ENCODE measurements at places on chromosomes 4 and X.

- H3K4me3 ChIP-seq: no peak overlapping the region
- H3K27ac ChIP-seq: peak overlapping the region; percentile 88
- H3K36me3 ChIP-seq: peaks cover 2% of the 10 kb centered on the region
- peaks cover 67% of the 10 kb centered on the region for H3K4me1 ChIP-seq
- DNase-seq: no peak
These were observed 167.8 kb upstream of the EDNRA start for GRCh38 chr4:147313108-147313507.

DNA sequence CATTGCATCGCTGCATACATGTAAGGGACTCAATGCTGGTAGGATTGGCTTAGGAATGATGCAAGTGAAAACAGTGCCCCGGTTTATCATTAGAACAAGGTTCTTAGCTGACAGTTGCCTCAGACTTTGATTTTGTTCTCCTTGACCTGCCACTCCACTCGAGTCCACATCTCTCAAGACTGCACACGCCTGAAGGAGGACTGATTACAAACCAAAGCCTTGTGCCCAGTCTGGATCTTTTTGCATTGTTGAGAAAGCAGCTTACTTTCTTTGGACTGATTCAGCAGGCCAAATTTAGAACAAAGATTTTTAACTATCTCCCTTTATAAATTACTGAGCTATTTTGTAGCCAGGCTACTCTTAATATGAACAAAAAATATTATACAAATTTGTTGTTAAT is 125.6 kb downstream of the PTTG2 start:
- H3K36me3 ChIP-seq: peaks cover 7% of the 10 kb centered on the region
- no peak overlapping the region for H3K4me3 ChIP-seq
- no peaks in the 10 kb centered on the region for H3K27me3 ChIP-seq

GRCh38 chr4:137543198-137543597 is 10.9 kb upstream of the PCDH18 start:
- DNase-seq: no peak
- no peak overlapping the region for H3K4me3 ChIP-seq
- H3K27ac ChIP-seq: no peak overlapping the region
- H3K4me1 ChIP-seq: peaks cover 28% of the 10 kb centered on the region
- no peaks in the 10 kb centered on the region for H3K36me3 ChIP-seq

DNA sequence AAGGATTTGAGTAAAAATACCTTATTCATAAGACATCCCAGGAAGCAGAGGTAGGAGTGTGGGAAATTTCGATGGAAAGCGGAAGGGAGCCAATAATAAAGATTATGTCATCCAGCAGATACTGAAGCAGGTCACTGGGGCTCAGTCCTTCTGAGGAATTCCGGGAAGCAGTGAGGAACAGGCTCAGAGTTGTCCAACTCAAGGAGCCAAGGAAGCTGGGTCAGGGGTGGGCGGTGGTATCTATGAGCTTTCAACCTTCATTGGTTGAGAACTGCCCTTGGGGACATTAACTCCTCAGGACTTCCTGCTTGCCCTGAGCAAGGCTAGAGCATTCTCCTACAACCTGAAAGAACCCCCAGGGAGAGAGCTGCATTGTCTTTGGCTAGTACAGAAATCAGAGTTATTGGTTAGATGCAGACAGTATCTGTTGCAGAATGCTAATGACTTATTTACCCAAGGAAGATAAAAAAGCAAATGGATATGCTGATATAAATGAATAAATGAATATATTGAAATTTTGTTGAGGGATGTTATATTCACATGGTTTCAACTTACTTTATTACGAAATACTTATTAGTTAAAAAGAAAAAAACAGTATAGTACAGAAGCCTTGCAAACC is 68.2 kb downstream of the DMP1 start:
- peaks cover 11% of the 10 kb centered on the region for H3K4me1 ChIP-seq
- no peak overlapping the region for H3K4me3 ChIP-seq
- no peaks in the 10 kb centered on the region for H3K36me3 ChIP-seq
- peaks cover 19% of the 10 kb centered on the region for H3K27me3 ChIP-seq
- no peak overlapping the region for H3K27ac ChIP-seq

DNA sequence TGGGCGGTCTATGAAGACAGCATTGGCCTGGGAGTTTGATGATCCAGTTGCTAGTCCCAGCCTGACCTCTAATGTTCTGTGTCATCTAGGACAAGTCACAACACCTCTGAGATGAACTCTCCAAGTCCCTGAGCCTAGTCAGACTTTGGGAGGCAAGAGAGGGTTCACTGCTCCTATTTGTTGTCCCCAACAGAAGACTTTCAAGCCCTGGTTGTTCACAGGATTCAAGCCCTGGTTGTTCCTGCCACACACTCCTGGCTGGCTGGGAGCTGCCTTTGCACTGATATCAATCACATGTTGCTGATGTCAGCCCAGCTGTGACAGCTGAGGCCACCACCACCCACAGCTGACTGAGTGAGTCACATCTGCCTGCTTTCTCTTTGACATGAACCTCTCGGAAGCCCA is 253.2 kb upstream of the RASGEF1B start:
- no peak for DNase-seq
- no peak overlapping the region for H3K4me3 ChIP-seq
- no peaks in the 10 kb centered on the region for H3K36me3 ChIP-seq

DNA sequence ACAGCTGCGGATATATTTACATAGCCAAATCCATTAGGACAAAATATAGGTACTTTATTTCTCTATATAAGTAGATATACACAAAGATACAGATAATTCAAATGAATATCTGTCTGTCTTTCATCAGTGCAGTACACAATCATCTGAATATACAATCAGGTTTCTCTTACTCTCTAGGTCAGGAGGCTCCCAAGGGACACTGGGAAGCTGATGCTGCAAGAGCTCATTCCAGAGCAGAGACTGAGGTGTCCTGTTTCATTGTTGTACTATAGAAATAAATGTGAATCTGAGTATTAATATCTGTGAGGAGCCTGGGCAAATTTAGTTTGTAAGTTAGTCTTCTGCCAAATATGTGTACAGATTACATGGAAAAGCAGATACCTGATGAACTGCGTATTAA is 4.2 kb downstream of the TLL1 start:
- H3K27me3 ChIP-seq: no peaks in the 10 kb centered on the region
- peaks cover 63% of the 10 kb centered on the region for H3K4me1 ChIP-seq
- DNase-seq: no peak
- H3K4me3 ChIP-seq: peak overlapping the region; percentile 2

DNA sequence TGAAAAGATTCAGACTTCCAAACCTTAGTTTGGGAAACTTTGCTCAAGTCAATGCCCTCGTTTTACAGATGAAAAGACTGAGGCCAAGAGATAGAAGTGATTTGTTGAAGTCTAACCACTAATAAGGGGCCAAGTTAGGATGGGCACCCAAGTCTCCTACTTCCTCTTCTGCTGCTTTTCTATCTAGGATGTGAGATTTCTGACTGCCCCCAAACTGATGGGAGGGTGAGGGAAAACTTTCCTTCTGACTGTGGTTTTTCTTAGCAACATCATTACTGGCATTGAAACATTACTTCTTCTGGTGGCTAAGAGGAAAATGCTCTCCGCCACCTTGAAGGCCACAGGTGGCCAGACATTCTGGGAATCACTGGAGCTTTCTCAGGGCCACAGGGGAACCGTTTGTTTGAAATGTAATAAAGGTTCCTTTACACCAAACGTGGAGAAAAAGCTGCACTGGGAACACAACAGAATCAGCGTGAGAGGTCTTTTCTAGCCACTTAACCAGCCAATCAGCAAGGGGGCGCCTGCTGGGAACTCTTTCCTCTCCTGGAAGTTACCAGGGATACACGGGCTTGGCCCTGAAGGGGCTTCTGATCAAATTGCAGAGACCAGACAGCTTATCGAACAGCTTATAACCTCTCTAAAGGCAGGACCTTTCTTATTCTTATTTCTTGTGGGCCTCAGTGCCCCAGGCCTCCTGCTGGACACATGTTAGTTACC is 115.9 kb upstream of the TEX13D start:
- H3K4me1 ChIP-seq: peaks cover 14% of the 10 kb centered on the region
- no peak overlapping the region for H3K4me3 ChIP-seq
- no peaks in the 10 kb centered on the region for H3K36me3 ChIP-seq
- DNase-seq: no peak
- no peak overlapping the region for H3K27ac ChIP-seq

- no peak for DNase-seq
- H3K36me3 ChIP-seq: no peaks in the 10 kb centered on the region
- H3K4me3 ChIP-seq: no peak overlapping the region
- H3K4me1 ChIP-seq: peaks cover 6% of the 10 kb centered on the region
These were observed 392.9 kb downstream of the UNC5C start for GRCh38 chr4:95155759-95156451.

DNA sequence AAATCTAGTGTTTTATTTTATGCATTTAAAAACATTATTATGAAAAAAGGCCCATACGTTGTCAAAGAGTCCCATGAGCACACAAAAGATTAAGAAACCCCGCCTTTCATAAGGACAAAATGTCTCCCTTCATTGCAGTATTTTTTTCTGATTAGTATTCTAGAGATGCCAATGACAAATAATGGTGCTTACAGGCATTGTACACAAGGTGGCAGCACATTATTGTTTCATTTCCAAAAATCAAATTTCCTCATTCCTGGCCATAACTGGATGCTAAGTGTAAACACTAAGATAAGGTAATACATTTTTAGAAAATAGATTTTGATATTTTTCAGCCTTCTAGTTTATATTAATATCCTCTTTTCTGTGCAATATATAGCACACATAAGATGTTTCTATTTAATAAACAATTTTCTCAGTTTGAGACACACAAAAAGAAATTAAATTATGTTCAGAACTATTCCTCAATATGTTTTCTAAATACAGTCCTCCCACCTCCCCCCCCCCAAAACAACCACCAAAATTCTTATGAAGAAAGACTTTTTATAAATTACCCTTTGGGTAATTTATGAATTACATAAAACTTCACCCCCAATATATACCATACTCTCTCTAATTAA is 47.7 kb downstream of the TIGD2 start:
- no peak for DNase-seq
- H3K4me1 ChIP-seq: peaks cover 2% of the 10 kb centered on the region
- H3K36me3 ChIP-seq: no peaks in the 10 kb centered on the region
- H3K4me3 ChIP-seq: no peak overlapping the region
- H3K27me3 ChIP-seq: peaks cover 23% of the 10 kb centered on the region

GRCh38 chr4:114599231-114599902 is 760 bp downstream of the UGT8 start:
- no peak overlapping the region for H3K27ac ChIP-seq
- H3K4me3 ChIP-seq: peak overlapping the region; percentile 67
- no peak for DNase-seq
- H3K36me3 ChIP-seq: no peaks in the 10 kb centered on the region
- H3K27me3 ChIP-seq: peaks cover 55% of the 10 kb centered on the region

- H3K4me1 ChIP-seq: no peaks in the 10 kb centered on the region
- no peak for DNase-seq
- H3K27me3 ChIP-seq: no peaks in the 10 kb centered on the region
- no peak overlapping the region for H3K27ac ChIP-seq
- H3K36me3 ChIP-seq: no peaks in the 10 kb centered on the region
- no peak overlapping the region for H3K4me3 ChIP-seq
These were observed 287.7 kb downstream of the STIM2 start for GRCh38 chr4:27148211-27148895.

- H3K27me3 ChIP-seq: no peaks in the 10 kb centered on the region
- DNase-seq: no peak
- H3K36me3 ChIP-seq: peaks cover 9% of the 10 kb centered on the region
- no peak overlapping the region for H3K27ac ChIP-seq
These were observed 71.1 kb downstream of the ZNF732 start for GRCh38 chr4:234178-234577.

DNA sequence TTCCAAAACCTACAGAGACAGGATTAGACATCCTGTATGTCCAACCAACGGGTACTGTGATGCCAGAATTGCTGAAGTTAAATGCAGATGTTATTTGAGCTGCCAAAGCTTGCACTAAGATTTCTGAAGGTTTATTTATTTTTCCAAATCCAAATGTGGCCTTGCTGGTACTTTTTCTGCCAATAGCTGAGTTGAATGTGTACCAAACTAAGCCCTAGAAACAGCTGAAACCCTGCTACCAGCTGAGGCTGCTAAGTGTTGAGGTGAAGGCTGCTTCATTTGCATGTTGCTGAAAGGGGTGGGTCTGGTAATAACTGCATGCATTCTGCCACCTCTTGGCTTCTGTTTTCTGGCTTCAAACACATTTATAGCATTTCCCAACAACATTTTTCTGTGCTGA is 366.5 kb downstream of the FAT4 start:
- no peak overlapping the region for H3K4me3 ChIP-seq
- no peaks in the 10 kb centered on the region for H3K27me3 ChIP-seq
- peak overlapping the region; percentile 41 for H3K27ac ChIP-seq
- peaks cover 33% of the 10 kb centered on the region for H3K4me1 ChIP-seq
- no peak for DNase-seq

GRCh38 chr4:83731609-83732008 is 195.7 kb downstream of the GPAT3 start:
- no peaks in the 10 kb centered on the region for H3K36me3 ChIP-seq
- peaks cover 15% of the 10 kb centered on the region for H3K27me3 ChIP-seq
- H3K4me1 ChIP-seq: no peaks in the 10 kb centered on the region
- H3K27ac ChIP-seq: no peak overlapping the region

DNA sequence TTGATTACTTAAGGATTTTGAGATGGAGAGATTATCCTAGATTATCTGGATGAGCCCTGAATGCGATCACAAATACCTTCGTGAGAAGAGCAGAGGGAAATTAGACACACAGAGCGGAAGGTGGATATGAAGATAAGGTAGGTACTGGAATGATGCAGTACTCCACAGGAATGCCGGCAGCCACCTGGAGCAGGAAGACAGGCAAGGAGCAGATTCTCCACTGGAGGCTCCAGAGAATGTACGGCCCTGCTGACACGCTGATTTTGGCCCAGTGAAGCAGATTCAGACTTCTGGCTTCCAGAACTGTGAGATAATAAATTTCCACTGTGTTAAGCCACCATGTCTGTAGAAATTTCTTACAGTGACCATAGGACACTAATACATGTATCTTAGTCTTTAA is 79.4 kb upstream of the PITX2 start:
- H3K4me3 ChIP-seq: no peak overlapping the region
- H3K27me3 ChIP-seq: no peaks in the 10 kb centered on the region
- no peaks in the 10 kb centered on the region for H3K36me3 ChIP-seq
- DNase-seq: no peak
- no peaks in the 10 kb centered on the region for H3K4me1 ChIP-seq

GRCh38 chr4:87930629-87931028 is 44.9 kb upstream of the SPP1 start:
- no peak overlapping the region for H3K27ac ChIP-seq
- no peak for DNase-seq
- no peaks in the 10 kb centered on the region for H3K4me1 ChIP-seq
- peaks cover 10% of the 10 kb centered on the region for H3K27me3 ChIP-seq

DNA sequence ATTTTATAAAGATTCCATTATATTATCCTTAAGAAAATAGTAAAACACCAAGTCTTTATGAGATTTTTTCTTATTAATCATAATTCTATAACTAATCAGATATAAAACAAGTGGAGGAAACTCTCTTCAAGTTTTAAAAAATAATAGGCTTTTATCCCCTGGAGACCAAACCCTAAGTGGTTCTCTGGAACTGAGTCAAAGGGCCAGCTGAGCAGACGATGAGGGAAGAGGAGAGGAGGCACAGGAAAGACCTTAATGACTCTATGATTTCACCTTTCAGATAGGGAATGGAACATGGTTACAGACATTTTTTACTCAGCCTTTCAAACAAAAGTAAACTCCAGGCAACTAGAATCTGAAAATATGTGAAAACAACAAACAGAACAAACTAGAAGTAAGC is 201.8 kb downstream of the SLC39A8 start:
- no peak overlapping the region for H3K27ac ChIP-seq
- H3K4me3 ChIP-seq: no peak overlapping the region
- H3K4me1 ChIP-seq: no peaks in the 10 kb centered on the region
- H3K27me3 ChIP-seq: no peaks in the 10 kb centered on the region
- H3K36me3 ChIP-seq: no peaks in the 10 kb centered on the region
- no peak for DNase-seq

GRCh38 chr4:102862747-102863146 is 6.0 kb upstream of the CISD2 start:
- H3K36me3 ChIP-seq: peaks cover 17% of the 10 kb centered on the region
- H3K27ac ChIP-seq: no peak overlapping the region
- H3K27me3 ChIP-seq: no peaks in the 10 kb centered on the region
- no peak for DNase-seq
- peaks cover 12% of the 10 kb centered on the region for H3K4me1 ChIP-seq

All from osteocyte (in vitro differentiated cells).